ENCODE measurements at places on chromosomes 11 and 22. TPM values are rescaled to one million over a fixed set of nuclear protein-coding genes. Genes with fewer than 3 reads are reported as not detected.
A peak's percentile ranks its signal among the peaks of the same experiment; 100 is the strongest.

GRCh38 chr11:94131047-94131717, 2.5 kb downstream of the PANX1 start:
- no peak for DNase-seq

The TMEM218 gene
- 25.8 TPM for total RNA-seq

- DNase-seq, result peak; percentile 66
Measured at GRCh38 chr11:119590651-119591351, 138.2 kb downstream of the NECTIN1 start.

- DNase-seq, result peak; percentile 77
Measured at GRCh38 chr11:57345555-57346211, 7.5 kb downstream of the P2RX3 start.

GRCh38 chr11:42951266-42951665, 360.5 kb upstream of the API5 start:
- DNase-seq, result no peak

- DNase-seq, result no peak
Measured at GRCh38 chr22:46914916-46915894, 152.8 kb downstream of the TBC1D22A start.

The NXPE1 gene
- 0.05 TPM for total RNA-seq

The EMID1 gene
- 0.24 TPM for total RNA-seq

DNA sequence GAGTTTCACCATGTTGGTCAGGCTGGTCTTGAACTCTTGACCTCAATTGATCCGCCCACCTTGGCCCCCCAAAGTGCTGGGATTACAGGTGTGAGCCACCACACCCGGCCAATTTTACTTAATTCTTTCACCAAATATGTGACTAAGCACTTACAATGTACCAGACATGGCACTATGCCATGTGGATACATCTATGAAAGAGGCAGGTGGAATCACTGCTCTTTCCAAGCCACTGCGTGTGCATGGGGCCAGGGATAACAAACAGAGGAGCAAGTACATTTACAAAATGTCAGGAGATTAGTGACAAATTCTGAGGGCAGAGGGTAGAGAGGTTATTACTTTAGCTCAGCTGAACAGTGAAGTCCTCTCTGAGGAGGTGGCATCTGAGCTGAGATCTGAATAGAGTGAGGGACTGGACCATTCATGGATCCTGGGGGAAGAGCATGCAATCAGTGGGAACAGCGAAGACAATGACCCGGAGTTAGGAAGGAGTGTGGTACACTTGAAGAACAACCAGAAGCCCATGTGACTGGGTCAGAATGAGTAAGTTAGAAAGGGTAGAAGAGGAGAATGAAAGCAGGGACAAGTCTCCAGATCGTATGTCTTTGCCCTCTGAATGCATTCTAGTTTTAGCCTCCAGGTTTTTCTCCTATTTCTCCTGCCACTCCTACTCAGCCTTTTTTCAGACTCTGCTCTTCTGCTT, 38.3 kb upstream of the GRAMD1B start:
- no peak for DNase-seq

DNA sequence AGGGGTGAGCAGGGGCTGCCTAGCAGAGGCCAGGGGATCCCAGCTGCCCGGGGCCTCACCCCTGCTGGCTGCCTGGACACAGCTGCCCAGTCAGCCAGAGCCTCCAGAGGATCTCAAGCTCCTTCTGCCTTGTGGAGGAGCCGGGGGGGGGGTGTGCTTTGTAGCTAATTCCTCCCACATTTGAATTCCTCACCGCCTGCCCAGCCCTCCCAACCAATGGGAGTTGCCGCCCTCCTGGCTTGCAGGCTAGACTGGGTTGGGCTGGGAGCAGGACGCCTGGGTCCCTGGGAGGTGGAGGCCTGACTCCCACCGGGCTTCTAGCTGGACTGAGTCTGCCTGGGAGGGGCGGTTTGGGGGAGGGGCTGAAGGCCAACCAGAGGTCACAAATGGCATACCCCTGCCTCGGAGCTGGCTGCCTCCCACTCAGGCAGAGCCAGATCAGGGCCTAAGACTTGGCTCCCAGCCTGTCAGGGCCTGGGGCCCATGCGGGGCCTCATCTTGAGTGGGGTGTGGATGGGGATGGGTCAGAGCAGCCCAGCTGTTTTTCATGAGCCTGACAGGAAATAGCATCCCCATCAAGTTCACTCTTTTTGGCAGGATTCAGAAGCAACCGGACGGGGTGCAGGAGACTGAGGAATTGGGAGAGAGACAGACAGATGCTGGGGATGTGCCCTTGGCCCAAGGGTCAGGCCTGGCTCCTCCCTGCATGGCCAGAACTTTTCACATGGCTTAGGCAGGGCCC, 29.2 kb upstream of the PDE2A start:
- peak; percentile 36 for DNase-seq

DNA sequence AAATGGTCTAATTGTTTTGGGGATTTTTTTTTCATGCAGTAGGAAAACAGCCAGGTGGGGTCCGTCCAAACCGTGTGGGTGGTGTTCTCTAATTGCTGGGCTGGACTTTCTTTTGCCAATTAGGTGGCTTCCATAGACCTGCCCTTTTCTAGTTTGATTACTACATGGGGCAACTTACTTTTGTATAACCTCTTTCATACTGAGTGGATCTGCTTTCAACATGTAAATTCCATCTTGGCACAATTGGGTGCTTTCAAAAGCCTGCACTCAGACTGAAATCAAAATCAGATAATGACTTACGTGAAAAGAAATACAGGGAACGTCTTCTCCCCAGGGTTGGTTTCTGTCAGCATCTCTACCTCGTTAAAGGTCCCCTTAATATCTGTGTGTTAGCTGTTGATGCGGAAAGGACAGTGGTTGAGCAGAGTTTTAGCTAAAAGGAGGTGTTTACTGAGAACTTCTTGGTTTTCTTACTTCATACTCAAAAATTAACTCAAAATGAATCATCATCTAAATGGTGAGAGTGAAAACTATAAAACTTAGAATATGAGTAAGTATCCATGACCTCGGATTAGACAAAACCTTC, 72.1 kb downstream of the BARX2 start:
- no peak for DNase-seq

The DEPDC7 gene
- total RNA-seq, result 13.8 TPM

The RIMBP3B gene
- total RNA-seq, result 0.65 TPM

GRCh38 chr11:111933872-111934271, 3.3 kb upstream of the DIXDC1 start:
- DNase-seq, result no peak

DNA sequence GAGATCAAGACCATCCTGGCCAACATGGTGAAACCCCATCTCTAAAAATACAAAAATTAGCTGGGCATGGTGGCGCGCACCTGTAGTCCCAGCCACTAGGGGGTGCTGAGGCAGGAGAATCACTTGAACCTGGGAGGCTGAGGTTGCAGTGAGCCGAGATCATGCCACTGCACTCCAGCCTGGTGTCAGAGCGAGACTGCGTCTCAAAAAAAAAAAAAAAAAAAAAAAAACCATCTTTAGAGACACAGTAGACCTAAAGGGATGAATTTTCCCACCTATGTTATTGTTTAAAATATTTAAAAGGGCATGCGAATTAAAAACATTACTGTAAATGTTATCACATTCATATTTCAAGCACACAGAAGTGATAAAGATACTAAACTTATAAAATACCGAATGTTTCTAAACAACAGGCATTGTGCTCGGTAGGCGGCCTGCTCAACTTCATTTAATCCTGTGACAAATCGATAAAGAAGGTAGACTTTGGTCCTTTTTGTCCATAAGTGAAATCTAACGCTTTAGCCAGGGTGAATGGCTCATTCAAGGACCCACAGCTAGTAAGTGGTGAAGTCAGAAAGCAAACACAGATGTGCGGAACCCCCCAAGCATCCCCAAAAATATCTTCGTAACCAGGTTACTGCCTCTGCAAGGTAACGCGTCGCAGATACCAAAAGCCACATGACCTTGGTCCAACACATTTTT, 16.1 kb downstream of the NCAPD3 start:
- no peak for DNase-seq

The GGTLC2 gene
- total RNA-seq, result not detected

The LRRC4C gene
- not detected for total RNA-seq

DNA sequence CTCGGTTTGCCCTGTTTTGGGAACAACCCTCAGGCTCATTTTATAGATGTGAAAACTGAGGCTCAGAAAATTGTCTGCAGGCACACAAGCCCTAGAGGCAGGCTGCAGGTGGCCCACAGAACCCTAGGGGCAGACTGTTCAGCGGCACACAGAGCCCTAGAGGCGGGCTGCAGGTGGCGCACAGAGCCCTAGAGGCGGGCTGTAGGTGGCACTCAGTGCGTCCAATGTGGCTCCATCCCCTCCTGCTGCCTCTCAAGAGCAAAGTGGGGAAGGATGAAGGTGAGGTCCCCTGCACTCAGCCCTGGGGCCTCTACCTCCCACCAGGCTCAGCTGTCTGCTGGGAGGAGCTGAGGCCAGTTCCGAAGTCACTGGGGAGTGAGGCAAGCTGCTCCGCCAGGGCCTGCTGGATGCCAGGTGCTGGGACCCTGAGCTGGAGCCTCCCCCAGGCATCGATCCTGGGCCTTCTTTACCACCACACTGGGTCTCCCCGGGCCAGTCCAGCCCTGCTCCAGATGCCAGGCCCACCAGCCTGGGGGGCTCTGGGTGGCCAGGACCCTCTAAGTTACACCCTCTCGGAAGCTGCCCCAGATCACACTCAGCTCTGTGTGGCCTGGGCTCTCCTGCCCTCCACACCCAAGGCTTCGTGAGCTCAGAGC, 2.3 kb downstream of the ACY3 start:
- DNase-seq, result no peak

The TMPRSS4 gene
- total RNA-seq, result not detected

GRCh38 chr11:134572741-134573675, 161.0 kb upstream of the B3GAT1 start:
- DNase-seq, result no peak

DNA sequence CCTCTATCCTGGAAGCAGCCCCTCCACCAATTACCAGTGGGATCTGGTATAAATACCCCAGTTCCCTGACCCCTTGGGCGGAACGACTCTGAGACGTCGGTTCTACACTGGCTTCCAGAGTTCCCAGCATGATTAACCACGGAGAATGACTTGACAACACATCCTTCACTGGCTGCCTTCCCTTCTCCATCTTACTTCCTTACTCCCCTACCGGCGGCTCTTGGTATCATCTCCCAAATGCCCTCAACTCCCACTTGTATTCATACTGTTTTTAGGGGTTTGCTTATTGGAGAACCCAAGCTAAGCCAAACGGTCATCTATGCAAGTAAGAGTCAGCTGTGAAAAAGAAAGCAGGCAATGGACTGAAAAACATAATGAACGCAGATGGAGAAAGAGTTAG, 56.1 kb downstream of the APOL3 start:
- DNase-seq, result no peak

DNA sequence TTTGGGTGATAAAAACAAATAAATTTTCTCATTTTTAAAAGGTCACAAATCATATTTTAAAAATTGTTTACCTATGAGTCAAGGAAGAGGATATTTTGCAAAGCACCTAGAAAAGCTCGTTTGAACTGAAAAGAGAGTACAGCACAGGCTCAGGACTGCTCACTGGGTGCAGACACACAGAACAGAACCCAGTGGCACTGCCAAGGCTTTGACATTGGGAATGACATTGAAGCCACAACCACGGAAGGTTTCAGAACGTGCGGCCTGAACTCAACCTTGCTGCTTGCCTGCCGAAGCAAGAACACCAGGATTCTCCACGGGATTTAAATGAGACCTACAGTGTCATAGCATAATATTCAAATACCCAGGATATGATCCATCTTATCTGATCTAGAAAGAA, 597.1 kb upstream of the B3GAT1 start:
- no peak for DNase-seq

The C11orf21 gene
- total RNA-seq, result 2.8 TPM

GRCh38 chr11:2517016-2517385, 72.2 kb downstream of the KCNQ1 start:
- no peak for DNase-seq
